Hindlimb muscle (tissue), 1 donor: ENCODE measurements at places on chromosomes 6 and 20. TPM values are rescaled to one million over a fixed set of nuclear protein-coding genes. Genes with fewer than 3 reads are reported as not detected.

The CD93 gene
- polyA plus RNA-seq = 66.7 TPM

The LBP gene
- not detected for polyA plus RNA-seq

The PGC gene
- polyA plus RNA-seq = not detected

The CCM2L gene
- 6.8 TPM for polyA plus RNA-seq

The ABHD16B gene
- not detected for polyA plus RNA-seq

The BCAS1 gene
- 8.2 TPM for polyA plus RNA-seq

The ZSCAN23 gene
- polyA plus RNA-seq = 6.7 TPM

The THBD gene
- polyA plus RNA-seq = 9.9 TPM

GRCh38 chr6:142304241-142304640, 2.4 kb downstream of the ADGRG6 start:
- no peak for DNase-seq

- DNase-seq = peak; percentile 9
Observed at GRCh38 chr6:135281227-135281626, 100.1 kb downstream of the MYB start.

- no peak for DNase-seq
Observed at GRCh38 chr6:50843842-50844241, 25.2 kb downstream of the TFAP2B start.

DNA sequence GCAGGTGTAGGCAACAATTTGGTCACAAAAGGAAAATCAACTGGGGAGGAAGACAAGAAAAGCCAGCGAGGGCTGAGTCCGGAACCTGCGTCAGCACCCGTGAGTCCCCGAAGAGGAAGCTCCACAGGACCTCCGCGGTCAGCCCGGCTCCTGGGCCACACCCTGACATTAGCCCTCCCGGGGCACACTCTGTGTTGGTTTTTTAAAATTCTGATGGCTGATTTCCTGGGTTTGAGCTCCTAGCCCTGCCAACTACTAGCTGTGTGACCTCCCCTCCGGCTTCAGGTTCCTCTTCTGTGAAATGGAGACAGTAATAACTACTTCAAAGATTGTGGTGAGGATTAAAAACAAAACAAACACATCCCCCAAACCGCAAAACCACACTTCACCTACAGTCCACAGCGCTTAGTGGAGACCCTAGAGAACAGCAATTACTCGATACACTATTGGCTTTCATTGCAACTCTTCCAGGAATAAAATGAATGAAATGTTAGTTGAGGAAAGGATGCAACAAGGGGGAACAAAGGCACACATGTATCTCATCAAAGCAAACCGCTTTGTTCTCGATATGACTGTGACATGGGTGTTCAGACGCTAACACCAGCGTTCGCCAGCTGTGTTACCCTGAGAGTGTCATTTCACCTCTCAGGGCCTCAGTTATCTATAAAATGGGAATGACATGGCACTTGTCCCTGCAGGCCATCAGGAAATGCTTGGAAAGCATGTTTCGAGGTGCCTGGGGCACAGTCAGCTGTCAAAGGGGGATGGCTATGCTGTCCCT, 985 bp downstream of the ZBP1 start:
- no peak for DNase-seq

- peak; percentile 89 for DNase-seq
Observed at GRCh38 chr6:43984442-43985321, 142.6 kb downstream of the MRPL14 start.

GRCh38 chr6:87016772-87017171, 78.1 kb downstream of the CGA start:
- DNase-seq = no peak

GRCh38 chr6:53795340-53795701, 516 bp downstream of the LRRC1 start:
- DNase-seq = no peak

GRCh38 chr6:114638341-114638740, 295.5 kb upstream of the HS3ST5 start:
- no peak for DNase-seq

DNA sequence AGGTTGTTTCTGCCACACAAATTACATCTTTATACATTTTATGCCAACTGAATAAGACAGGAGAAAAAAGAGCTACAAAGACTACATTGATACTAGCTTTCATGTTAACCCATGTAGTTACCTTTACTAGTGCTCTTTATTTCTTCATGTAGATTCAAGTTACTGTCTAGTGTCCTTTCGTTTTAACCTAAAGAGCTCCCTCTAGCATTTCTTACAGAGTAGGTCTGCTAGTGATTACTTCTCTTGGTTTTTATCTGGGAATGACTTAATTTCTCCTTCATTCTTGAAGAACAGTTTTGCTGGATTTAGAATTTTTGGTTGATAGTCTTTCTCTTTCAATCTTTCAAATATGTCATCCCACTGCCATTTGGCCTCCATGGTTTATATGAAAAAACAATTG, 21.2 kb upstream of the NOP56 start:
- no peak for DNase-seq

DNA sequence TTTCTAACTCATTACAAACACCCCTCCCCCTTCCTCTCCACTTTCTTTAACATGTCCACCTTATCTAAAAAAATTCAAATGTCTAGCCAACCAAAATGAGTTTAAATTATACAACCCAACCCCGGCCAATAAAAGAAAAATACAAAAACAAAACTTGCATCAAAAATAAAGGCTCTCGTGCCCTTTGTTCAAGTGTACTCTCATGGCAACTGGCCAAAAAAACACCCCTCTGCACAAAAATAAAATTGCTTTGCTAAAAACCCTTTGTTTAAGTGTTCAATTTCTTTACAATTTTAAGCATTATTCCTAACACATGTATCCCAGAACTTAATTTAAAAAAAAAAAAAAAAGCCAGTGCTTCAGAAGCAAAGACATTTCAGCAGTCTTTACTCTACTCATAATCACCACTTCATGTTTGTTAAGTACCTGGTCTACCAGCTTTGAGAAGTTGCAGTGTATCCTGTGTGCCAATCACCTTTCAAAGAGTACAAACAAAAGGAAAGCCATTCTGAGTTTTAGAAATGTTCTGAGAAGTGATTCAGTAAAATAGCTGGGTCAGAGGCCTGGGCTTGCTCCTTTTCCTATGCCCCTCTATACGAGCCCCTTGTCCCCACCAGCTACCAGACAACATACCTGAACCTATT, 87.5 kb downstream of the MDN1 start:
- no peak for DNase-seq

- no peak for DNase-seq
Observed at GRCh38 chr6:56729719-56730118, 87.0 kb upstream of the DST start.

GRCh38 chr6:157184202-157185015, 138.9 kb downstream of the TMEM242 start:
- DNase-seq = peak; percentile 70
